ENCODE measurements at places on chromosomes 4 and X.

- DNase-seq, result no peak
Observed at GRCh38 chr4:160928482-160928881, 1235.3 kb downstream of the FSTL5 start.

- peak; percentile 20 for DNase-seq
Observed at GRCh38 chrX:155880586-155881157, 473 bp upstream of the VAMP7 start.

GRCh38 chr4:3659131-3659530, 107.1 kb upstream of the ADRA2C start:
- no peak for DNase-seq

- DNase-seq, result no peak
Observed at GRCh38 chrX:131054906-131055305, 3.2 kb upstream of the ARHGAP36 start.

DNA sequence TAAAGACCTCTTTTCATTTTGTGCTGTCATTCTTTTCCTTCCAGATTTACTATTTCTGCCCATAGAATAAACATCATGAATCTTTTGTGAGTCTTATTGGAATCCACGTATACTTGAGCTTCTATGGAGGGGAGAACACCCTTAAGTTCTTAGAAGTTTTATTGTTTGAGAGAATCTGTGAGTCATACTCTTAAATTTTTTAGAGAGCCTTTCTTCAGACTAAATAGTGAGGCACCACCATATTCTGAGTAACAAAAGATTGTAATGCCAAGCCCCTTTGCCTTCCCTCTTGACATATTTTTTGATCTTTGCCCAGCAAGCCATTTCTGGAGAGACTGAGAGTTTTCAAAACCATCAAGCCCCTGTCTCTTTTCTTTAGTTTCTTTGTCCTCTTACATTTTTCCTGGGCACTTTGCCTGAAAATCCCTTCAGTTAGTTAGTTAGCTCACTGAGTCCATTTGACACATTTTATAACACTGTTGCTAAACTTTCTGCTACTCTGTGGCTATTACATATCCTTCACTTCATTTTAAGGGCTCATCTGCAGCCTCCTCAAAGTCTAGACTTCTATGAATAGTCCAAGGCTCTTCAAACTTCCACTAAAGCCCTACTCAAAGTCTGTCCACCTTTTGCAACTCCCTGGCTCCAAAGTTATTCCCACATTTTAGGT, 65.3 kb upstream of the NDUFC1 start:
- DNase-seq, result peak; percentile 18

DNA sequence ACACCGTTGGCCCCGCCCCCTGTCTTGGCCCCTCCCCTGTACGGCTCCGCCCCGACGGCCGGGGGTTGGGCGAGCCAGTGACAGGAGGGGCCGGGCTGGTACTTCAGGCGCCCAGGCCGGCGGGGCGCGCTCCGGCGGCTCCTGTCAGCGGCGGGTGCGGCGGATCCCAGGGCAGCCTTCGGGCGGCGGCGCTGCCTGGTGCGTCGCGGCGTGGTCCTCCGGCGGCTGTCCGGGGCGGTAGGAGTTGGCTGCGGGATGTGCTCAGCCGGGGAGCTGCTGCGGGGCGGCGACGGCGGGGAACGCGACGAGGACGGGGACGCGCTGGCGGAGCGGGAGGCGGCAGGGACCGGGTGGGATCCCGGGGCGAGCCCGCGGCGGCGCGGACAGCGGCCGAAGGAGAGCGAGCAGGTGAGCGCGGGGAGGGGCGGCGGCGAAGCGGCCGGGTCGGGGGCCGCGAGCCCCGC, at the start of gene FAM241A:
Gene FAM241A, plus strand, starts transcription at position 129 of the 464 bp plus-strand sequence. Its CDS starts 127 bp downstream, at position 256.
- DNase-seq, result peak; percentile 90

- no peak for DNase-seq
Observed at GRCh38 chr4:139550724-139551429, 5.1 kb downstream of the SETD7 start.

GRCh38 chrX:72351606-72352334, 46.1 kb upstream of the CITED1 start:
- DNase-seq, result peak; percentile 9

DNA sequence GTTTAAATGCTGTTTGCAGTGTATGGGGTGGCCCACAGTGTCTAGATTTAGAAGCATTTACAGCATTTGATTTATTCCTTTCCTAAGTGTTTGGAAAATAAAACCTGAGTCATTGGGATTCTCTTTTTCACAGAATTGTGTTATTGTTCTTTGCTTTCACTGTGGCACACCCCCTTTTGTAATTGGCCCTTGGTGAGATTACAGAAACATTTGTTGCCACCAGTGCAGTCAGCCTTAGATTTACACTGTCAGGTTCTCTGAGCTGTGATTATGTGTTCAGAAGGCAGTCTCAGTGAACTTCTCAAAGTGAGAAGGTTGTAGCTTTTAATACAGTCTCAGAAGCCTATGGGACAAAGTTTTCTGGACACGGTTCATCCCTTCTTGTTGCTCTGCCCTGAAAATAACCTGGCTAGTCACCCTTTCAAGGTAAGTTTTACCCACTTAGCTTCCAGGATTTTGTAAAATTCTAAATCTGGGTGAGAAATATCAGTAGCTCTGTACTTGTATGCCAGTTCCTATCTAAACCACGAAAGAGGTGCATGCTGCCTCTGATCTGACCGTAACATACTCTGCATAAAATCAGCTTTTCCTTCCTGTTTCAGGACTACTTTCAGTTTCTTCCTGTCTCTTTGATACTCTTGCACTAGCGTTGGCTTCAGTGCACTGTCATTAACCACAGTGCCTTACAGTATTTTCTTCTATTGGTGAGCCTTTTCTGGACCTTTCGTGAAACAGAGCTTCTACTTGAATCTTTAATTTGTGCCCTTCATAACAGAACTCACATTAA, 12.6 kb downstream of the RUFY3 start:
- peak; percentile 64 for DNase-seq

GRCh38 chr4:168859100-168859499, 151.0 kb downstream of the CBR4 start:
- no peak for DNase-seq

- DNase-seq, result no peak
Observed at GRCh38 chr4:63618883-63619718, 790.1 kb downstream of the TECRL start.

DNA sequence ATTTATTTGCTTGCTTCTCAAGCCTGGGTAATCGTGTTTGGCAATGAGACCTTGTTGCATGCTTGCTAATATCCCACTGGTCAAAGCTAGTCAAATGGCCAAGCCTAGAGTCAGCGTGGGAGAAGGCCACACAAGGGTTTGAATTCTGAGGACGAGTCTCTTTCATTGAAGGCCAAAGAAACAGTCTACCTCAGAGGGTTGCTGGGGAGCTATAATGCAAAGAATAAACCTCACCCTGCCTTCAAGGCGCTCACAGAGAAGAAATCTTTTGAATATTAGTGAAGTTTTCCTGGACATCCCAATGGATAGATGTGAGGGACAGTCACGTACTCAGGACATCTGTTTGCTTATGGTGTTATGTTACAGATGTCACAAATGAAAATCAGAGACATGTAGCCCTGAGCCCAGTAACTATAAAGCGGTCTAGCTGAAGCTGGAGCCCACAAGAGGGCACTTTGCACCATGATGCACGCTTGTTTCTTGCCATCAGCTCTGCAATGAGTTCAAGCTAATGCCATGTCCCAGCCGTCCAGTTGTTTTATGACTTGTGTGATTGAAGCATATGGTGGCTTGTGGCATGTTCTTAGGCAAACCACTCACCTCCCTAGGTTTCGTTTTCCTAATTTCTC, 1.1 kb upstream of the TLR3 start:
- peak; percentile 77 for DNase-seq

DNA sequence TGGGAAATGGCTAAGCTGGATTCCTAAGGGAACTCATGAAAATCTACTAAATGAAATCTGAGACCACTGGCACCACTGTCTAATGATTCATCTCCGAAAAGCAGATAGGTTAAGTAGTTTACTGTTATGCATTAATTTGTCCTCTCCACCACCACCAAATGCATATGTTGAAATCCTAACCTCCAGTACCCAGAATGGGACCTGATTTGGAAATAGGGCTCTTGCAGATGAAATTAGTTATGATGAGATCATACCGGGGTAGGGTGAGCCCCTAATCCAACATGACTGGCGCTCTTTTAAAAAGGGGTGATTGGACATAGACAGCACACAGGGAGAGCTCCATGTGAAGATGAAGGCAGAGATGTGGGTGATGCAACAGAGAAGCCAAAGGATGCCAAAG, 124.9 kb upstream of the GUCY1A1 start:
- DNase-seq, result no peak

GRCh38 chr4:154406018-154406795, 85.4 kb downstream of the DCHS2 start:
- no peak for DNase-seq

DNA sequence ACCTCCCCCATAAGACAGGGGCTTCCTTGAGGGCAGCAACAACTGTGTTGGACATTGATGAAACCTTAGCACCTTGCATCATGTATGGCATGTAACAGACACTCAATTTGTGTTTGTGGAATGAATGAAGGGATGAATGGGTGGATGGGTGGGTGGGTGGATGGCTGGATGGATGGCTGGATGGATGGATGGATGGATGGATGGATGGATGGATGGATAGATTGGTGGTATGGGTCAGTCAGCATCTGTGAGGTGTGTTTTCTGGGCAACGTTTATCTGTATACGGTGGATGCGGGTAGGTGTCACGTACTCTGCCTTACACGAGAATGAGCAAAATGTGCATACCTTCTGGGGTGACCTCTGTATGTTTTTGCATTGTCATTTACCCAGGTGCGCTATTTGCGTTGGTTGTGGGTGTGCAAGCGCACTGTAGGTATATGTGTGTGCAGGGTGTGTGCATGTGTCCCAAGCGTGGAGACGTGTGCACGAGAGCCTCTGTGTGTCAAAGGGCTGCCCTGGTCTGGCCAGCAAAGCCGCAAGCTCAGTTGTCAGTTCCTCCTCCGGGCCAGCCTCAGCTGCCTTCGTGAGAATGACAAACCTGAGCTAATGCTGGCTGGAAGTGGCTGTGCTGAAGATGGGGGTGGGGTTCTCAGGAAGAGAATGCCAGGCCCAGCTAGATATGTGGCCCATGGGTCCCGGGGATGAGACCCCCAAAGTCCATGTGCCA, 26.5 kb downstream of the ELF4 start:
- no peak for DNase-seq

DNA sequence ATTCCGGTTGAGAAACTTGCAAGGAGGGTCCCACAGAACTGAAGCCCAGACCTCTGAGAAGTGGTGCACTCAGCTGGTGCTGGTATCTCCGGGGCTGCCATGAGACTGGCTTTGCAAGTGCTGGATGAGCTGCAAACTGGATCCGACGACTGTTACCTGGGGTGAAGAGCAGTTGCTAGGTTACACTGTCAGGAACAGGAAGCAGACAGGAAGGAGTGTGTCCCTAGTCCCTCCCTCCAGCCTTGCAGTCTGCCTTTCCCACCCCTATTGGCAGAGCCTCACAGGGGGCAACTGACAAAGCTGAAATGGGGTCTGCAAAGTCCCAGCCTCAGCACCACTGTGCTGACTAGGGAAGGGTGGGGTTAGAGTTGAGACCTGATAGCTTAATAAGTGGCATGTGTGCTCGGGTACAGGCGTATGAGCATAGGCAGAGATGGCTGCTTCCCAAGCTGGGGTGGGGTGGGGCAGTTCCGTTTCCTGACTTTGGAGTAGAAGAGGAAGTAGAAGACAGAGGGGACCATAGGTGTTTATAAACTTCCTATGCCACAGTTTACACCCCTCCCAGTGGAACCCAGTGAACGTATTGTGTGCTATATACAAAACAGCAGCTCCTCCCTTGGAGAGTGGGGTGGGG, 18.0 kb downstream of the PPEF1 start:
- DNase-seq, result no peak

DNA sequence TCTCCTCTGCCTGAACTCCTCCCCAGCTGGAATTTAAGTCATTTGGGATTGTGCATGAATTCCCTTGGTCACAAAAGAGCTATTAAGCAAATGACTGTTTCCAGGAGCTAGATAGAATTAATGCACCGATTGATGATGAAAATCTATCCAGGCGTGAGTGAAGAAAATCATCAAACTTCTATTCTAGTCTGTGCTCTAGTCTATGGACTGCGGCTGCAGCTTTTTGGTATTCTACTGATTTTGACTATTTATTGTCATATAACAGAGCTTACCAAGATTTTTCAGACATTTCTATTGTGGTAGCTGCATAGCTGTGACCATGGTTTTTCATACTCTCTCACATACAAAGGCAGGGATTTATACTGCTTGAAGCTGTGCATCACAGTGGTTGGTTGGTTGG, 403.8 kb downstream of the FSTL5 start:
- DNase-seq, result no peak

DNA sequence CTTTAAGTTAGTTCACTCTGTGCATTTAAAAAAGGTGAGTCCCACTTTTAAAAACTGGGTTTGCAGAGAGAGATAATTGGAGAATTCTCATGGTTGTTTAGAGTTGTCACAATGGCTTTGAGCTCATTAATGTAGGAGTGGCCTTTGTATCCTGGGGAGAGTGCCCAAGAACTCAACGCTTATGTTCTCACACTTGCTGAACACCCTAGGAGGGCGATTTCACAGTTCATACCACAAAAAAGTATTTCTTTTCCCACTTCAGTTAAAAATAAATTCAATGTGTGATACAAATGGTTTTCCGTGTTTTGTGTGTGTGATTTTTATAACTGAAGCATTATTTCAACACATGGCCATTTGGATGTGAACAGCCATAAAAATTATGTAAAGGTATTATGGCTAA, 8.4 kb downstream of the EMCN start:
- DNase-seq, result no peak

GRCh38 chr4:150217808-150218207, 139.6 kb downstream of the DCLK2 start:
- DNase-seq, result no peak

GRCh38 chr4:78337244-78338020, 214.1 kb upstream of the ANXA3 start:
- DNase-seq, result no peak

DNA sequence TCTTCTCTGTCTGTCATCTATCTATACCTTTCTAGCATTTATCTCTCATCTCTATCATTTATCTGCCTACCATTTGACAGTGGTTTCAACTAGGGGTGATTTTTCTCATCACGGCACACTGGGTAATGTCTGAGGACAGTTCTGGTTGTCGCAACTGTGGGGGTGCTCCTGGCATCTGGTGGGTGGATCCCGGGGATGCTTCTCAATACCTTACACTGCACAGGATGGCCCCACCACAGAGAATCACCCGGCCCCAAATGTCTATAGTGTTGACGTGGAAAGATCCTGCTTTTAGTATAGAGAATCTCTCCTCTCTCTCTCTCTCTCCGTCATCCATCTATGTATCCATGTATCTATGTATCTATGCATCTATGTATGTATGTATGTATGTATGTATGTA, 7.2 kb downstream of the P2RY8 start:
- no peak for DNase-seq

GRCh38 chr4:46389301-46389775, 590 bp downstream of the GABRA2 start:
- DNase-seq, result peak; percentile 38

GRCh38 chr4:184395451-184395917, 78.9 kb downstream of the IRF2 start:
- no peak for DNase-seq

- no peak for DNase-seq
Observed at GRCh38 chr4:7559741-7560395, 125.1 kb upstream of the PSAPL1 start.
